ENCODE measurements at places on chromosomes 6 and 20. TPM values are rescaled to one million over a fixed set of nuclear protein-coding genes. Genes with fewer than 3 reads are reported as not detected.

The GPSM3 gene
- 4.0 TPM for total RNA-seq

The ULBP1 gene
- 10.4 TPM for total RNA-seq

The SIRPD gene
- not detected for total RNA-seq

The PKIB gene
- not detected for total RNA-seq

The TCP11 gene
- not detected for total RNA-seq

The POU5F1 gene
- not detected for total RNA-seq

The EDN3 gene
- not detected for total RNA-seq

The ABHD16A gene
- 32.2 TPM for total RNA-seq

The RAMACL gene
- total RNA-seq: 2.6 TPM

The SIRPA gene
- 51.2 TPM for total RNA-seq

The TFAP2C gene
- 3.9 TPM for total RNA-seq

The HLA-DRB1 gene
- total RNA-seq: not detected

The LY6G6F gene
- not detected for total RNA-seq

The COL20A1 gene
- not detected for total RNA-seq

The EPHA7 gene
- total RNA-seq: 0.03 TPM

The MUC21 gene
- not detected for total RNA-seq
